RWPE1 (cell line): ENCODE measurements at places on chromosomes 3 and 15.
A peak's percentile ranks its signal among the peaks of the same experiment; 100 is the strongest.

- DNase-seq: no peak
Observed at GRCh38 chr3:41592753-41593510, 369.0 kb downstream of the ULK4 start.

- DNase-seq: no peak
Observed at GRCh38 chr3:124850633-124851032, 36.5 kb downstream of the ITGB5 start.

DNA sequence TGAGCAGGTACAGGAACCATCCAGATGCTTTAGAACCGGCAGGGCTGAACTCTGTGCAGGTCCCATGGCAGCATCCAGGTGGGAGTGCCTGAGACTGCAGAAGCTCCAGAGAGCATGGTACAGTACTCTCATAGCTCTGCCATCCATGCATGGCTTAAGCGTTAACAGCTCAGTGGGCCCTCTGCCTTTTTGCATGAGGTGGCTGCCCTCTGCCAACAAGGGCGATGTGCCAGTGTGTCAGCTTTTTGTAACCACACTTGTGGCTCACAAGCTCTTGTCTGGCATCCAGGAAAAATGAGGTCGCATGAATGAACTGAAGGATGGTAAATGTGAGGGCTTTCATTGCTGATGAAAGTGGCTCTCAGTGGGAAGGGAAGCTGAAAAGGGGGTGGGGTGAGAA is 950.1 kb downstream of the DIPK2A start:
- DNase-seq: no peak

DNA sequence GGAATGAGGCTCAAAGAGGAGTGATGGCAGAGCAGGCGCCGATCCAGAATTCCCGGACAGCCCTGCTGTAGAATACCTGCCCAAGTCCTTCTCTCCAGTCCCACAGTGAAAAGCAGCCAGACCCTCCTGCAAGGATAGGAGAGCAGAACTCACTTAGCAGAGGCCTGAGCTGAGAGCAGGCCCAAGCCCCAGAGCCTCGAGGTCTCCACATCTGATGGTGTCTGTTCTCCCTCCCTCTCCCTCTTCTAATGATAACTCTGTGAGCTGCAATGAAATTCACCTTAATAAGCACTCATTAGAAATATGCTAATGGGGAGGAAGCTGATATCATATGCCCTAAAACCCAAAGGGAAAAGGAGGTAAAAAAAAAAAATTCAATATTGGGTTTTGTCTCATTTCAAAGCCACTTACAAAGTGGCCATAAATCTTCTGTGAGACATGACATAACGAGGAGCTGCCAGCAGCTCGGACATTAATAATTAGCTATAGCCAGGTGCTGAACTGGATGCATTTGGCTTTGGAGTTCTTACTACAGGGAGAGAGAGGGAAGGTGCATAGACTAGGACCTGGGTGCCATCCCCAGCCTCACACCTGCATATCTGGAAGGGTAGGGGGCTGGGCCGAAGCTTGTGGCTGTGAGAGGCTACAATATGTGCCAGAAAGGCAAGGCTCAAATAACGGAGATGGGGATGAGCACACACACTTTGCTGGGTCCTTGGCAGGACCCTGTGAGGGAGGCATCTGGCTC is 108.4 kb downstream of the MEGF11 start:
- no peak for DNase-seq

DNA sequence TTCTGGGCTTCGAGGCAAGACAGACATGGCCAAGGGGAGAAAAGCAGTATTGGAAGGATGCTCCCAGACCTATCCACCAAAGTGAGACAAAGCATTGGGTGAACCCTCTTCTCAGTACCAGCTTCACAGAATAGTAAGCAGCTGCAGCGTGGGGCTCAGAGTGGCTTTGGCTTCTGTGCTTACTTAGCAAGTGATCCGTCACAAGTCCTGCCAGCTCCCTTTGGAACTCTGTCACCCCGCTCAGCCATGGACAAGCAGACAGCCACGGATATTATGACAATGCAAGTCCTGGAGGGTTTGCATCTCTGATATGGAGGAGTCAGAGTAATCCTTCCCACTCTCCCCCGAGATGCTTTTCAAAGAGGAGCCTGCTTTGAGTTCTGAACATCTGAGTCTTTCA is 90.8 kb downstream of the SLCO3A1 start:
- DNase-seq: no peak

DNA sequence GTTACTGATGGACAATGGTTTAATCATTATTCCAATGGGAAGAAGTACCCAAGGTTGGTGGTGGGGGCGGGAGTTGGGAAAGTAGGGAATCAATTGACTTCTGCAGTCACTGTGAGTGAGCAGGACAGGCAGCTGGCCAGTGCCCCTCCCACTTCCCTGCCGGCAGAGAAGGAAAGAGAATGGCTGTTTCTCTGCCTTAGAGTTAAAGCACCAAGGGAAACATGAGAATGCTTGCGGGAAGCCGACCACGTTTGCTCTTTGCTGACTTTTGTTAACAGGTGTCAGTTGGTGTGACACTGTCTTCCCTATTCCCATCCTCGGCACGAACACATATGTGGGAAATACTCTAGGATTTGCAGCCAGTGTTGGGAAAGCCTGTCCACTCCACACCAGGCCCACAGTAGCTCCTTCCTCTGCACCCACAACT is 33.5 kb upstream of the MFSD1 start:
- no peak for DNase-seq

DNA sequence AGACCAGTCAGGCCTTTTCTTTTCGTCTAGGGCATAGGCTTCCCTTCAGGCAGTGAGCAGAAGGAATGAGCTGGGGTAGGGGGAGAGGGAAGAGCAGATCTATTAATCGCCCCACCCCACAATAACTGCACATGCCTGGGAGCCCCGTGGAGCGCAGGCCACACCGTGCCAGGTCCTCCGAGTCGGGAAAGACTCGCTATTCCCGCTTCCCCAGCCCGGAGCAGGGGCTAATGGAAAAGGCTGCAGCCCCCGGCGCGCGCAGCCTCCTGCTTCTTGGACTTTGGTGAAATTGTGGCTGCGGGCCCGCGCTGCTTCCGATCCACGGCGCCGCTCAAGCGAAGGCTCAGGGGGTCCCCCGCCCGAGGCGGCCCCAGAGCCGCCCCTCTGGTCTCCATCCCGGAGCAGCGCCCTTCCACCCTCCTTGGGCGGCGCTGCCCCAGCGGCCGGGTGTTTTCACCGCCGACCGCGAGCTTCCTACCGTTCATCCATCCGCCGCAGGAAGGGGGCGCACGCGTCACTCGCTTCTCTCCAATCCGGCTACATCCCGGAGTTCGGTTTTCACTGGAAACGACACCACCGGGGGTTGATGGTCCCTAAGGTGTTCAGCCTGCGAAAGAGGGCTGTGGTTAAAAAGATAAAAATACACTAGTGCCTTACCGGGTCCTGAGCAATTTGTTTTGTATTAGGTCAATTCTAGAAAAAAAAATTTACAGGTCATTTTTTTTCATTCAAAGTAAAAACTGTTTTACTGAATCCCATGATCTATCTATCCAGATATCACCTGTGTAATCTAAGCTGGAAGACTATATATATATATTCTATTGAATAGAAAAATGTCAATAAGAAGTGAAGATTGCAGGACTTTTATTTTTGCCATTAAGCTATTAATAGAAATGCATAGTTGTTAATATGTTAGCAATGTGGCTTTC is 4.4 kb upstream of the SYNM start:
- peak; percentile 77 for DNase-seq
